ENCODE measurements at places on chromosomes 3 and 15.
A peak's percentile ranks its signal among the peaks of the same experiment; 100 is the strongest.

GRCh38 chr15:81049835-81050234, 49.1 kb downstream of the TLNRD1 start:
- no peak for DNase-seq

DNA sequence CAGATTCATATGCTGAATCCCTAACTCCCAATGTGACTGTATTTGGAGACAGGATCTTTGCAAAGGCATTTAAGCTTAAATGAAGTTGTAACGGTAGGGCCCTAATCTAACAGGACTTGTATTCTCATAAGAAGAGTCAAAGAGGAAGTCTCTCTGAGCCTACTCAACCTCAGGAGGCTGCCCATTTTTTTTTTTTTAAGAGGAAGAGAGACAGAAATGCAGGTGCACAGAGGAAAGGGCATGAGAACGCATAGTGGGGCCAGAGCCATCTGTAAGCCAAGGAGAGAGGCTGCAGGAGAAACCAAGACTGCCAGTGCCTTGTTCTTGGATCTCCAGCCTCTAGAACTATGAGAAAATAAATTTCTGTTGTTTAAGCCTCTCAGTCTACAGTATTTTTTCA, 28.4 kb downstream of the ZNF860 start:
- no peak for DNase-seq

DNA sequence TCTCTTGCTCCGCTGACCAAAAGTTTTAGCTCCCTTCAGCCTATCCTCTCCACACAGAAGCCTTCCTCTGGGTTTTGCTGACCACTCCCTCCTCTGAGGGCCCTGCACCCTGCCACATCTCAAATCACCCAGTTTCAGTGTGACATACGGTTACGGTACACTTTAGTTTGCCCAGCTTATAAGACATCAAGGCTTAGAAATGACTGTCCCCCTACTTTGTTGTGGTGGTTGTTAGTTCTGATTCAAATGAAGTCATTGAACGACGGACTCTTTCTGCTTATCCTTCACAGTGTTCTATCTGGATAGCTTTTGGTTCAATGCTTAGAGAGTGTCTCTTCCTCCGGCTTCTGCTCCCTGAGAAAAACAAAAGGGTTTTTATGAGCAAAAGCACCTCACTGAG, 68.0 kb upstream of the NDUFB4 start:
- DNase-seq, result no peak

- no peak for DNase-seq
Observed at GRCh38 chr15:70670680-70671079, 92.7 kb downstream of the UACA start.

- DNase-seq, result no peak
Observed at GRCh38 chr3:54538346-54538745, 389.5 kb downstream of the LRTM1 start.

DNA sequence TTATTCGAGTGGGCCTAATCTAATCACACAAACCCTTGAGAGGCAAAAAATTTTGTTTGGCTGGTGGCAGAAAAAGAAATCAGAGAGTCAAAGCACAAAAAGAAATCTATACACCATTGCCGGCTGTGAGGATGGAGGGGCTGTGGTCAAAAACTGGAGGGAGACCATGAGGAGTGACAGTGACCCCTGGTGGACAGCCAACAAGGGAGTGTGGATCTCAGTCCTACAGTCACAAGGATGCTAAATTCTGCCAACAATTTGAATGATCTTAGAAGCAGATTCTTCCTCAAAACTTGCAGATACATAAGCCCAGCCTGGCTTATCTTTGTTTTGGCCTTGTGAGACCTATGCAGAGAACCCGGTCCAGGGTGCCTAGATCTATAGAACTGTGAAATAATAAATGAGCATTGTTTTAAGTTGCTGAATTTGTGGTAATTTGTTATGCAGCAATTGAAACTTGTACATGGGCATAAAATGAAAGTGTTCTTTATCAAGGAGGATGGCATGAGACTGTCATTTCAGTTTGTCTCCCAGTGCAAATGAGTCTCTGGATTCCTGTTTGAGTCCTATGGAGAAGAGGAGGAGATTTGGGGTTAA, 103.0 kb upstream of the ARHGEF26 start:
- DNase-seq, result no peak

GRCh38 chr15:78929536-78930264, 15.1 kb downstream of the CTSH start:
- DNase-seq, result no peak

DNA sequence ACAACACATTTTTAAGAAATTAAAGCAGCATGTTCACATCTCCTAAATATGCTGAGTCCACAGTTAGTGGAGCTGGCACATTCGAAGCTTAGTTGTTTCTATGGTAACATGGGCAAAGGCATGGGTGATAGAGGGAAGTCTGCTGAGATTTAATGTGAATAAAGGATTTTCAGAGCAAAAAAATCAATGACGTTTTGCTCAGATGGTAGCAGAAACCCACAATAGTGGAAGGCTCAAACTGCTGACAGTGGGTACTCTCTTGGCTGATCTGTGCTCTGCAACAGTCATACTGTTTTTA, 795.1 kb upstream of the ARPP21 start:
- DNase-seq, result no peak

- no peak for DNase-seq
Observed at GRCh38 chr15:43515741-43516140, 1.7 kb upstream of the MAP1A start.

- no peak for DNase-seq
Observed at GRCh38 chr3:159964166-159964973, 24.3 kb upstream of the IL12A start.

DNA sequence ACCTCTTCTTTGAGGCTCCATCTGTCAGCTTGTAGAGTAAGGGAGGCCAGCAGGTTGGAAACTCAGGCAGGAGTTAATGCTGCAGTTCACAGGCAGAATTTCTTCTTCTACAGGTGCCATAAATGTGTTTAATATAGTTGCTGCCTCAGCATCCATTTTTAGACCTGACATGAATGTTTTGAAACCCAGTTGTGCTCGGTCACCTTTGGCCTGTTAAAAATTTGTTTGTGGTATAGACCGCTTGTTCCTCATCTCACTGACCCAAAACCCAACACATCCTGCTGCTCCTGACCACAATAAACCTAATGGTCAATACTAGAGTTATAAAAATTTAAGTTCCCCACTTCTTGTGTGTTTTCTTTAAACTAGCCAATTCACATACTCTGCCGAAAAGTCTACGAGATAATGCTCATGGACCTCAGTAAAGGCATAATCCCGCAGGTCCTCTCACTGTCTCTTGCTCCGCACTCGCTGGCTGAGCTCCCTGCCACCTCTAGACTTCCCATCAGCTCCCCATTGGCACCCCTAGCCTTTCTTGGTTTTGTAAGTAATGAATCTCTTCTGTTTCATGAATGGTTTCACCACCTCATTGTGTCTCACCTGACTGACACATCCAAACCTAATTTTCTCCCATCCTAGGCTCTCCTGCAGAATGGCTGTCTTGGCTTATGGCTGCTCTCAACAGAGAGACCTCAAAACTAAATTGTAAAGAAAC, 138.5 kb upstream of the STRIT1 start:
- DNase-seq, result no peak

- DNase-seq, result no peak
Observed at GRCh38 chr15:75891895-75892294, 11.8 kb upstream of the FBXO22 start.

GRCh38 chr15:41291065-41291631, 41.2 kb downstream of the OIP5 start:
- DNase-seq, result no peak

GRCh38 chr3:125398952-125399351, 23.8 kb upstream of the ZNF148 start:
- no peak for DNase-seq

DNA sequence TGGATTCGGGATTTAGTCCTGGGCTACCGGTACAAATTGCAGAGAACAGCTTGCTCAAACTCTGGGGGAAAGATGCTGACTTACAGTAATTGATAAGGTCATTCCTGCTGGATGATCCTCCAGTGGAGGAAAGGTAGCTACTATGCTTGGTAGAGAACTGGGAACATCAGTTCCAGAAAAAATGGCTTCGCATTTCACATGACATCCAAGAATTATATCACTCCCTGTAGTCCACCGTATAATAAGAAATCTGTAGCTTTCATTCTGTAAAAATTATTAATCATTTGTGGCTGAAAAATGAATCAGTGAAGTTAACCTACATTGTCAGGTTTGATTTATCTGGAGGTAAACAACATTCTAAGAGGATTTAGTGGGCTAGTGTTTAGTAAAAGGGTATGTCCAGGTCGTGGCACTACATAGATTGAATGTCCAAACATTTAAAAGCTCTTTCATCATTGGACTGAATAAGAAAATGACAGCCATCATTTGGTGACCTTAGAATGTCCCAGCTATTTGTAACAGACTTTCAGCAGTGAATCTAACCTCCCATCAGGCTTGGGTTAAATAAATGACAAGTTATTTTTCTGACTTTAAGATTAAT, 203.2 kb upstream of the TMCO5A start:
- DNase-seq, result no peak

DNA sequence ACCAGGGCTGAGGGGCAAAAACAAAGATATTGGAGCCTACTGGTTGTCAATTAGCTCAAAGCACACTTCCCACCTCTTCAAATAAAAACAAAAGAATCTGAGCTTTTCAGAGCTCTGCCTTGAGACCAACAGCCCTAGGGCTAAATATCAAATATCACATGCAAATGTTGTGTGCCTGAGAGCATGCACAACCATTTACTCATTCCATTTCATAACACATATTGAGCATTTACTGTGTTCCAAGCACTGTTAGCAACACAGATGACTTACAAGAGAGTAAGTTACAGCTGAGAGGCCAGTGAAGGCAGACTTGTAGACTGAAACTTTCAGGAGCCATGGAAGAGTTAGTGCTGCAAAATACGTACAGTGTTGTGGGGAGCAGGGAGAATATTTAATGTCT, 222.4 kb downstream of the CPNE4 start:
- no peak for DNase-seq

GRCh38 chr15:44195151-44195740, at the start of gene FRMD5:
Gene FRMD5, minus strand, starts transcription at chr15:44195271.
- peak; percentile 90 for DNase-seq

All from cerebellar nuclear complex (tissue), 1 donor.